ENCODE measurements at places on chromosomes 7 and 10.

DNA sequence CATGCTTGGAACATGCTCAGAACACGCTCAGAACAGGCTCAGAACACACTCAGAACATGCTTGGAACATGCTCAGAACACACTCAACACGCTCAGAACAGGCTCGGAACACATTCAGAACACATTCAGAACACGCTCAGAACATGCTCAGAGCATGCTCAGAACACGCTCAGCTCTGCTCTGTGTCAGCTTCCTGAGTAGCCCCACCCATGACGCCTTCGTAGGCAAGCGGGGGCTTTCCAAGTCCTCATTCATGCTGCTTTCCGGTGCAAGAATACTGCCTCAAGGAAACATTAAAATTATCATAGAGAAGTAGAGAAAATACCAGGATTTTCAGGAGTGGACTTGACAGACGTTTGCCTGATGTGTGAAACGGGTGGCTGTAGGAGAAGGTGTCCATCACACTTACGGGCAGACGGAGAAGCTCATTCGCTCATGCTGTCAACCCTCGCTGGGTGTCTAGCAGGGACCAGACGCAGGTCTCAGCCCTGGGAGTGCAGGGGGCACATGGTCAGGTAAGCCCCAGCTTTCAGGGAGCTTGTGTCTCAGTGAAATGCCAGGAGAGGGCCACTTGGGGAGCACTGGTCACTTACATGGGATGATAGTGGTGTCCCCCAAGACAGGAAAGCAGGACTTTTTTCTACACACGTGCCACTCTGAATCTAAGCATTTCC, 24.7 kb downstream of the EN2 start:
- no peak for DNase-seq

DNA sequence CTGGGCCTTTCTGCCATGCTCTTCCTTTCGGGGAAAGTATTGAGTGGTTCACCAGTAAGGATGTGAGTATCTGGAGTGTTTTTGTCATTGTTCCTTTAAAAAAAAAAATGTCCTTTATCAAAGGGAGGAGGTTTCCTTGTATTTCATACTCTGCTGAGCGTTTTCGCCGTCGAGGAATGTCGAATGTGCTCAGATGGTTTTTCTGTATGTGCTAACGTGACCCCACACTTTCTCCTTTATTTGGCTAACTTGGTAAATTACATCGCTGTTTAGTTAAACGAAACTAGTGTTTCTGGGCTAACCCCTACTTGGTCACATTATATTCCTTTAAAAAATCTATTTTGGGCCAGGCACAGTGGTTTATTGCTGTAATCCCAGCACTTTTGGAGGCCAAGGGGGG, 45.9 kb downstream of the INPP5A start:
- DNase-seq = no peak

GRCh38 chr10:89553064-89553734, 17.8 kb upstream of the SLC16A12 start:
- peak; percentile 82 for DNase-seq

DNA sequence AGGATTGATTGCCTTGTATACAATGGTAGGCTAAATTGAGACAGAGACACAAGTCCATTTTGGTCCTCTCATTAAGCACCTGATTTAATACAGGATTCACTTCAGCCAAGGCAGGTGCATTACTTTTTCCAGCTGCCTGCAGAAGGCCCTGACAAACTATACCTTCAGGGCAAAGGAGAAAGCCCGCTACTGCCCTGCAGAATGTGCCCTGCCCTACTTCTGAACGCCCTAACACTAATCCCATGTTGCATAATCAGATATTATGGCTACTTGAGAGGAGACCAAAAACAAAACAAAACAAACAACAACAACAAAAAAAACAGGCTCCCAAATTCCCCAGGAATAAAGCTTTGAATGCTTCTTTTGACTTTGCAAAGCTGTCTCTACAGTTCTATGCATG, 116.9 kb upstream of the ABI1 start:
- DNase-seq = no peak

DNA sequence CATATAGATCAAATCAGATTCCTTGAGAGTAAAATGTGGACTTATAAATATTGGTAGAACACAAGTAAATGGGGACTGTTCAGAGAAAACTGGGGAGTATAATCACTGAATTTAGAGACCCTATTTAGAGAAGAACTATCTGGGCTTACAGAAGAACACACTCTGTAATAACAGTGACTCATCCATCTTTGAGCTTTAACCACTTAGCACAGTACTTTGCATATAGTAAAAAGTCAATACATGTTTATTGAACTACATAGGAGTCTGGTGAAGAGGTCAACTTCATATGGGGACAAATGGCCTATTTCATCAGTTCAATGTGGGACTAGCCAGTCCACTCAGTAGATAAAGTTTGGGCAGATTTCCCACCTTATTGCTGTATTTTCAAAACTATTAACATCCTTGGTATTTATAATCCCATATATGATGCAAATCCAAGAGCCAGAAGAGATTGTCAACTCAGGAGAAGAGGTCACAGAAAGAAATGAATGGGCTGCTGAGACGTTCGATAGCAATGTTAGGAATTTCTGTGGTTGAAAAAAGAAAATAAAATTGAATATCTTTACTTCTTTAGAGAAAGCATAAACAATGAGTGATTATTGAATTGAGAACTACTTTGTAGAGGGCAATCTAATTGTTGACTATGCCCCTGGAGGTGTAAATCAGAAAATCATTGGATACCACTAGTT, 119.3 kb upstream of the CACNA2D1 start:
- DNase-seq = no peak
